IMR-90 (cell line): ENCODE measurements at places on chromosomes 13 and 19.

GRCh38 chr13:84844473-84844872, 954.7 kb downstream of the SLITRK6 start:
- no peaks in the 10 kb centered on the region for H3K27me3 ChIP-seq
- H3K4me1 ChIP-seq, result no peaks in the 10 kb centered on the region
- H3K27ac ChIP-seq, result no peak overlapping the region

DNA sequence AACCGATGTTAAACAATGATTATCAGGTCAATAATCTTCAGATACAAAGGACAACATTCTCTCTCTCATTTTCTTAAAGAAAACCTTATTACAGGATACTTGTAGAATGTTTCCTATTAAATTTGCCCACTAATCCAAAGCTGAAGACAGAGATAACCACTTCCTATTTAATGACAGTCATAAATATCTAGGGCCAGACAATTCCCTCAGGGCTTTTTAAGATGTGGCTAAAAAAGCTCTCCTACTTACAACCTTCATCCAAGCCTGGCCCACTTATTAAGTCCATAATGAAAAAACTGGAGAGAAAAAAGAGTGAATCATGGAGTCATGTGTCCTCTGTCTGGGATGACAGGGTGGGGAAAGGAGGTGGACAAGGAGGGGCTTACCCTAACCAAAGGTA, 235.9 kb downstream of the KLF12 start:
- no peak overlapping the region for H3K27ac ChIP-seq
- no peaks in the 10 kb centered on the region for H3K27me3 ChIP-seq
- DNase-seq, result no peak
- no peak overlapping the region for H3K4me3 ChIP-seq
- H3K36me3 ChIP-seq, result no peaks in the 10 kb centered on the region

- no peaks in the 10 kb centered on the region for H3K4me1 ChIP-seq
- no peak overlapping the region for H3K4me3 ChIP-seq
- no peaks in the 10 kb centered on the region for H3K27me3 ChIP-seq
- no peak overlapping the region for H3K27ac ChIP-seq
These were observed 48.6 kb upstream of the TRPC4 start for GRCh38 chr13:37918116-37918714.

GRCh38 chr13:77465603-77466195, 69.8 kb upstream of the SCEL start:
- DNase-seq, result no peak
- H3K27ac ChIP-seq, result no peak overlapping the region
- H3K27me3 ChIP-seq, result no peaks in the 10 kb centered on the region; the same call in 1 of the 2 replicates
- no peaks in the 10 kb centered on the region for H3K36me3 ChIP-seq
- H3K4me1 ChIP-seq, result no peaks in the 10 kb centered on the region

- DNase-seq, result no peak
- H3K36me3 ChIP-seq, result no peaks in the 10 kb centered on the region
- H3K27ac ChIP-seq, result no peak overlapping the region
- no peak overlapping the region for H3K4me3 ChIP-seq
These were observed 706.4 kb upstream of the SLC10A2 start for GRCh38 chr13:103772576-103772975.

DNA sequence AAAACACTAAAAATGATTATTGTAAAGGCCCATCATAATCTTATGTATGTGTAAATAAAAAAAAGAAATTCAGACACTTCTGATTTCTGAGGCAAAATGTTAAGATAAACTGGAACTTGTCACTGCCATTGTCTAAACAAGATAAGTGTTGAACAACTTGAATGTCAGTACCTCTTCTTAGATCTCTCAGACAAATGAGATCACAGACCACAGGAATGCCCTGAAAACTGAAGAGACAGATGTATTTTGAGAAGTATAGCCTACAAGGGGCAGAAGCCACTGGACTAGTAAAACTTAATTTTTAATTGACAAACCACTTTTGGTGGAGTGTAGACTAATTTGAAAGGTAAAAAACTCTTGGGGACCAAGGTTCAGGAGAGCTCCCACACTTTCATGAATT, 375.5 kb upstream of the SLITRK5 start:
- H3K4me3 ChIP-seq, result no peak overlapping the region
- no peak for DNase-seq
- no peak overlapping the region for H3K27ac ChIP-seq
- H3K4me1 ChIP-seq, result no peaks in the 10 kb centered on the region
- H3K27me3 ChIP-seq, result no peaks in the 10 kb centered on the region

DNA sequence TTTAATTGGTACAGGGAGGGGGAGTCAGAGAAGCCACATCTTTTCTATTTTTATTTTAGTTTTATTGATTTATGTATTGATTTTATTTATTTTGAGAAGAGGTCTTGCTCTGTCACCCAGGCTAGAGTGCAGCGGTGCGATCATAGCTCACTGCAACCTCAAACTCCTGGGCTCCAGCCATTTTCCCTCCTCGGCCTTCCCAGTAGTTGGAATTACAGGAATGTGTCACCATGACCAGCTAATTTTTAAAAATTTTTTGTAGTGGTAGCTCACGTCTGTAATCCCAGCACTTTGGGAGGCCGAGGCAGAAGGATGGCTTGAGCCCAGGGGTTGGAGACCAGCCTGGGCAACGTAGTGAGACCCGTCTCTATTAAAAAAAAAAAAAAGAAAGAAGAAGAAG, 4.1 kb downstream of the IL27RA start:
- H3K27me3 ChIP-seq, result peaks cover 5% of the 10 kb centered on the region; the same call in 1 of the 2 replicates
- no peak overlapping the region for H3K27ac ChIP-seq
- no peaks in the 10 kb centered on the region for H3K4me1 ChIP-seq
- H3K4me3 ChIP-seq, result no peak overlapping the region
- no peaks in the 10 kb centered on the region for H3K36me3 ChIP-seq
- DNase-seq, result no peak

GRCh38 chr19:48419158-48419920, 25.9 kb downstream of the GRIN2D start:
- H3K4me1 ChIP-seq, result peaks cover 2% of the 10 kb centered on the region; the same call in 1 of the 2 replicates
- DNase-seq, result peak; percentile 42
- peaks cover 4% of the 10 kb centered on the region; the same call in 1 of the 2 replicates for H3K27me3 ChIP-seq
- no peaks in the 10 kb centered on the region for H3K36me3 ChIP-seq
- no peak overlapping the region for H3K4me3 ChIP-seq

DNA sequence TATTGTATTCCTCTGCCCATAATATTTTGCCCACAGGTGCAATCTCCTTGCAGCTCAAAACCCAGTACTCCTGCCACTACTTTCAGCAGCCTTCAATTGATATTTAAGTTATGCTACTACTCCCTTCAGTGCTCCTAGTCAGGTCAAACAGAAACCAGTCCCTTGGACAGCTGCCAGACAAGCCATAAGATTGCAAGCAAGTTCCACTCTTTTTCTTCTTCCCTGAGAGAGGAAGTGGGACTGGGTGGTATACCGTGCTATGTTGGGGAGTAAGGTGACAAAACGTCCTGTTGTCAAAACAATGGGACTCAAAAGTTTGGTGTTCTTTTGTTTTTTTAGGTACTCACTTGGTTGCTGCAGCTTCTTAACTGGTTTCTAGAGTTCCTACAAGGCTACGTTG, 63.1 kb upstream of the FRY start:
- no peak overlapping the region for H3K27ac ChIP-seq
- H3K36me3 ChIP-seq, result no peaks in the 10 kb centered on the region
- H3K4me1 ChIP-seq, result peaks cover 12% of the 10 kb centered on the region
- no peak for DNase-seq

DNA sequence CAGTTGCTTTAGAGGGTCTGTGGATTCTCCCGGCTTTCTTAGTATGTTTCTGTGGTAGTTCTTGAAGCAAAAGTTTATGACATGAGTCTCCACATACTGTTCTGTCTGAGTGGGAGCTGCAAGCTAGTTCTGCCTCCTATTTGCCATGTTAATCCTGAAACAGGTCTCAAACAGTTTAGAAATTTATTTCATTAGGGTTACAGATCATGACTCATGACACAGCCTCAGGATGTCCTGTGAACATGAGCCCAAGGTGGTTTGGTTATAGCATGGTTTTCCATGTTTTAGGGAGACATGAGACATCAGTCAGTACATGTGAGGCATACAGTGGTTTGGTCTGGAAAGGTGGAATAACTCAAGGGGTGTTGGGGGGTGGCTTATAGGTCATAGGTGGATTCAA, 77.5 kb downstream of the FNDC3A start:
- peaks cover 3% of the 10 kb centered on the region; the same call in 1 of the 2 replicates for H3K36me3 ChIP-seq
- H3K4me1 ChIP-seq, result no peaks in the 10 kb centered on the region
- H3K4me3 ChIP-seq, result no peak overlapping the region
- H3K27me3 ChIP-seq, result no peaks in the 10 kb centered on the region
- no peak for DNase-seq

GRCh38 chr13:71721104-71721503, 145.9 kb downstream of the DACH1 start:
- H3K4me3 ChIP-seq, result no peak overlapping the region
- DNase-seq, result no peak
- H3K27ac ChIP-seq, result no peak overlapping the region
- no peaks in the 10 kb centered on the region for H3K27me3 ChIP-seq

DNA sequence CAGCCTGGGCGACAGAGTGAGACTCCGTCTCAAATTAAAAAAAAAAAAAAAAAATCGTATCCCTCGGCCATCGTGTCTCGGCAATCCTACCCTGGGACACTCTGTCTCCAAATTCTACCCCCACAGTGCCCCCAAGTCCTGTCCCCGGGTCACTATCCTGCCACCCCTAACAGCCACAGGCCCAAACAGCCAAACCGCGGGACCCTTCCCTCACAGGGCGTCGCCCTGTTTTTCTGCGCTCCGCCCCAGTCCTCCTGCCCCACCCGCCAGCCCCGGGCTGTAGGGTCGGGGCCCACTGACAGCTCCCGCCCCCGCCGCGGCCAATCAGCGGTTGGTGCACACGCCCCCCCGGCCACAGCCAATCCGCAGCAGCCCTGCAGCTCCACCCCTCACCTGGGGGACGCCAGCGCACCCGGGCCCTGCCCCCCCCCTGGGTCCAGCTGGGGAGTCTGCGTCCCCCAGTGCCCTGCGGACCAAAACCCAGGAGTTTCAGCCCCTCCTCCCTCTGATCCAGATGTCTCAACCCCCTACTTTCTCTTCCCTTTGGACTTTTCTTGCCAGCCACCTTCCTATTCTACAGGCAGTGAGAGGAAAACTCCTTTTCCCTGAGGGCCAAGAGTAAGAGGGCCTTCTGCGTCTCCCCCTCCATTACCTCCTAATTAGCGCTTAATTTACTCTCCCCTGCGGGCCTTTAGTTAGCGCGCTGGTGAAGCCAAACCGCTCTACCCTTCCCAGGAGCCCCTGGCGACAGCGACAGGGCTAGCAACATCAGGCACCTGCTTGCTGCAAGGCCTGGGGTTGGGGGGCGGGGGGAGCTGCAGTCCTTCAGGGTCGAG, 1.5 kb upstream of the BCAT2 start:
- H3K27me3 ChIP-seq, result no peaks in the 10 kb centered on the region
- peak overlapping the region; percentile 40 for H3K4me3 ChIP-seq
- H3K4me1 ChIP-seq, result peaks cover 5% of the 10 kb centered on the region; the same call in 1 of the 2 replicates
- no peaks in the 10 kb centered on the region for H3K36me3 ChIP-seq
- DNase-seq, result peak; percentile 13
- H3K27ac ChIP-seq, result no peak overlapping the region; the same call in 1 of the 2 replicates

GRCh38 chr13:111171629-111172028, 56.5 kb downstream of the ARHGEF7 start:
- H3K27me3 ChIP-seq, result no peaks in the 10 kb centered on the region
- H3K36me3 ChIP-seq, result peaks cover 16% of the 10 kb centered on the region
- H3K4me1 ChIP-seq, result peaks cover 9% of the 10 kb centered on the region
- DNase-seq, result peak; percentile 22

GRCh38 chr19:45146251-45146650, 14.5 kb downstream of the NKPD1 start:
- H3K4me1 ChIP-seq, result peaks cover 2% of the 10 kb centered on the region; the same call in 1 of the 2 replicates
- H3K27ac ChIP-seq, result no peak overlapping the region
- H3K27me3 ChIP-seq, result no peaks in the 10 kb centered on the region; the same call in 1 of the 2 replicates
- DNase-seq, result no peak
- H3K36me3 ChIP-seq, result peaks cover 41% of the 10 kb centered on the region

GRCh38 chr19:4633140-4633967, 6.0 kb upstream of the TNFAIP8L1 start:
- no peaks in the 10 kb centered on the region for H3K27me3 ChIP-seq
- H3K36me3 ChIP-seq, result no peaks in the 10 kb centered on the region
- H3K4me1 ChIP-seq, result peaks cover 17% of the 10 kb centered on the region
- no peak overlapping the region for H3K4me3 ChIP-seq
- peak; percentile 85 for DNase-seq
- no peak overlapping the region for H3K27ac ChIP-seq

DNA sequence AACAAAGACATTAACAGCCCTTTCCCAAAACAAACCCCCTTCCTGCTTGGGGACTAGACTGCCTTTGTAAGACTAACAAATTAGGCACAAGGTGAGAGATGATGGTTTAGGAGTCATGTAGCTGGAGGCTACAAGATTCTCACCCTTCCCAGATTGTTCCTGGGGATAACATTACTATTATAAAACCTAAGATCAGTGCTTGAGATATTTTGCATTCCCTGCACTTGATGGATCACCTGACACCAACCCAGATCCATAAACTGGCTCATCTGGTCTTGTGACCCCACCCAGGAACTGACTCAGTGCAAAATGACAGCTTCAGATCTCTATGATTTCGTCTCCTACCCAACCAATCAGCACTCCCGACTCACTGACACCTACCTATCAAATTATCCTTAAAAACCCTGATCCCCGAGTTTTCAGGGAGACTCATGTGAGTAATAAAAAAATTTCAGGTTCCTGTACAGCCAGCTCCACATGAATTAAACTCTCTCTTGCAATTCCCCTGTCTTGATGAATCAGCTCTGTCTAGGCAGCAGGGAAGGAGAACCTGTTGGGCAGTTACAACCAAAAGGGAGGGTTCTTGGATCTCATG, 2.4 kb upstream of the ZNF616 start:
- no peak overlapping the region for H3K27ac ChIP-seq
- DNase-seq, result no peak
- H3K36me3 ChIP-seq, result no peaks in the 10 kb centered on the region
- H3K4me1 ChIP-seq, result peaks cover 2% of the 10 kb centered on the region
- no peak overlapping the region for H3K4me3 ChIP-seq
- no peaks in the 10 kb centered on the region for H3K27me3 ChIP-seq

DNA sequence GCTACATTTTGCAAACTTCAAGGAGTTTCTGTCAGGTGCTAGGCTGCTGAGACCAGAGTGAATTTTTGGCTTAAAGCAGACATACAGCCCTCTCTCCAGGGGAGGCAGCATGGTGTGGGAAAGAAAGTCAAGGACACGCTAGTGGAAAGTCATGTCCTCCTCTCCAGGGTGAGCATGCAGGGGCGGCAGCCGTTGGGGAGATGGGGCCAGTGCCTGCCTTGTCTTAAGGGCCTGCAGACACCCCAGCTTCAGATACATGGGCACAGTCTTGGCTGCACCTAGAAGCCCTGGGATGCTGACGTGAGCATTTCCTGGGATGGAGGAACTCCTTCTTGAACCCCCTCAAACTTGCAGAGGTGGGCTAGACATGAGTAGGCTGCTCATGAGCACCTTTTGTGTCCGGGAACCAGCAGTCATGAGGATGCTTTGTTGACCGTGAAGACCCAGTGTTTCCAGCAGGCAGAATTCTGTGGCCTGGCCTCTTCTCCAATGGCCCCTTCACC, 43.3 kb upstream of the PEPD start:
- H3K4me3 ChIP-seq, result no peak overlapping the region
- no peaks in the 10 kb centered on the region for H3K27me3 ChIP-seq
- no peaks in the 10 kb centered on the region for H3K36me3 ChIP-seq
- H3K4me1 ChIP-seq, result no peaks in the 10 kb centered on the region

DNA sequence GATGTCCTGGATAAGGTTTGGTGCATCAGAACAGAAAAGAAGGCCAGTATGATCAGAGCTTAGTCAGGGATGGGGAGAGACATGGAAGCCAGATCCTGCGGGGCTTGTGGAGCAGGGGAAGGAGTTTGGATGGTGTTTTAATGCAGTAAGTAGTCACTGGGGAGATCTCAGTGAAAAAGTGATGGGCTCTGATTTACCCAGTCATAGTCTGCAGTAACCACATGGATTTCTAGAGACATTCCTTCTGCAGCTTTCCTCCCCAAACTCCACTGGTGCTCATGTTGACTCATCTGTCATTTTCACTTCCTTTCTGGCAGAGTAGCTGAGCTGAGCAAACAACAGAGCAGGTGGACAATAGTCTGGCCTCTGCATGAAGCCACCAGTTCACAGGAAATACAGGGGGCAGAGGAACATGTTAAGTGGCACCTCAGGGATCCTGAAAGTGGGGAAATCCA, 144.1 kb downstream of the DPF1 start:
- peaks cover 7% of the 10 kb centered on the region for H3K4me1 ChIP-seq
